DMS 273 treated with DMSO at 0.1 percent for 48 hours (cell line): ENCODE measurements at places on chromosomes 5 and 9.

DNA sequence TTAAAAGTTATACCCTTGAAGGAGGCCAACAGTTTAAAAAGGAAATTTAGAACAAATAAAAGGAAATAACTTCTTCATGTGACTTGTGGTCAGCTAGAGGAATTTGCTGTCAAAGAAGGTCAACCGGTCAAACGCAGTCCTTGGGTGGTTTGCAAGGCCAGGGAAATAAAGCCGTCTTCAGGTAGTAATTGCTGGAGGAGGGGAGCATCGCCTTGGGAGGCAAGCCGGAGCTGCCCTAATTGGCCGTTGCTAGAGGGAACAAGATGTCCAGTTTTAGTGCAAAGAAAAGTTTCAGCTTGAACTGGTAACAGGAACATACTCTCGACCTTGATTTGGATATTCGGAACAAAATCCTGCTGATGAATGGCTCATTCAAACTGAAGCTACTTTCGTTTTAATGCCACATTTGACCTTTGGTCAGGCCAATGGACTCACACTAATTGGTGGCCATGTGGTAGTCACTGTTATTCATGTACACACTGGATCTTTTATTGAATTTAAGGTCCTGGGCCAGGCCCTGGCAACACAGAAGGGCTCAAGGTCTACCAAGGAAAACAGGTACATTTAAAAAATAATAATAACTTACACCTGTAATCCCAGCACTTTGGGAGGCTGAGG, 47.0 kb upstream of the MYO10 start:
- DNase-seq, result no peak

DNA sequence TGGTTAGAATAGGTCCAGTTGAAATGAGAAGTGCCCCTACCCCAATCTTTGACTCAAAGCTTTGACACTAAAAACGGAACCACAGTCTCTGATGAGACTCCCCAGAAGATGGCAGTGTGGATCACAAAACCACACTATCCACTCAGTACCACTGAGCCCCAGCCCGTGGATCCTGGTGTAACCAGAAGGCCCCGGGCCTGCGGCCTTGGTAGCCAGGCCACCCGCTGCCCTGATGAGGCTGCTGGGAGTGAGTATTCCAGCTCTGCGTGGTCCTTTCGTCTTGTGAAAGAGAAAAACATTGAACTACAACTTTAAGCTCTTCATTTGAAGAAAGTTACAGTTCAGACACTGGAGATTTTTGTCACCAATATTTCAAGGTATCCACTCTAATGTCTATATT, 42.2 kb upstream of the FBP1 start:
- DNase-seq, result peak; percentile 22

- DNase-seq, result no peak
These were observed 7.6 kb downstream of the ARPC5L start for GRCh38 chr9:124869466-124869985.

GRCh38 chr5:10257870-10258269, 7.8 kb downstream of the CCT5 start:
- no peak for DNase-seq

DNA sequence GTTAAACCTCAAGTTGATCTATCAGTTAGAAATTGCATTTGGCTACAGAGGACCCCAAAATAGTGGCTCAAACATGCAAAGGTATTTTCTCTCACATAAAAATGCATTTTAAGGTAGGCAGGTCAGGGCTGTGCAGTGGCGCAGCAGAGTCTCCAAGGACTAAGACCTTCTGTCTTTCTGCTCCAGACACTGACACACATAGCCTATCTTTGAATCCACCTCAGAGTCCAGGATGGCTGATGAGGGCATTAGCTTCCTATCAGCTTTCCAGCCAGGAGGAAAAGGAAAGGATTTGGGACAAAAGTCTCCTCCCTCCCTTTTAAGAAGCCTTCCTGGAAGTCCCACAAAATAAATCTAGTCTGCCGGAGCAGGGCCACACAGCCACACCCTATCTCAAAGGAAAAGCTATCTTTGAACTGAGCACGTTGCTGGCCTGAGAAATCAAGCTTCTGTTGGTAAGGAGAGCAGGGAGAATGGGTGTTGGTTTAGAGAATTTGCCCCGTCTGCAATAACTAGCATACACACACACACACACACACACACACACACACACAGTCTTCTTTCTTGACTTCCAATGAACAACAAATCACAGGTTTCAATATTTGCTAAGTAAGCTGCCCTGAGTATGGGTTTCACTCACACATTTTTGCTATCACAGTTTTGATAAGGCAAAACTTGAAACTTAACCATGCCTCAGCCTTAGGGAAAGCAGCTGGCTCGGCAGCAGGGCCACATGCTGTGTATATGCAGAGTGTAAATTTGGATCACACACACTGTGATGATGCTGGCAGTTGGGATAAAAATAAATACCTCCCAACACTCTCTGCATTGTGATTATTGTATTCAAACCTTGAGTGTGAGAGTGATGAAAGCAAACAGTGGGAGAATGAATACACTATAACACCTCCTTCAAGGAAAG, 116.6 kb upstream of the MAP3K1 start:
- DNase-seq, result peak; percentile 40

DNA sequence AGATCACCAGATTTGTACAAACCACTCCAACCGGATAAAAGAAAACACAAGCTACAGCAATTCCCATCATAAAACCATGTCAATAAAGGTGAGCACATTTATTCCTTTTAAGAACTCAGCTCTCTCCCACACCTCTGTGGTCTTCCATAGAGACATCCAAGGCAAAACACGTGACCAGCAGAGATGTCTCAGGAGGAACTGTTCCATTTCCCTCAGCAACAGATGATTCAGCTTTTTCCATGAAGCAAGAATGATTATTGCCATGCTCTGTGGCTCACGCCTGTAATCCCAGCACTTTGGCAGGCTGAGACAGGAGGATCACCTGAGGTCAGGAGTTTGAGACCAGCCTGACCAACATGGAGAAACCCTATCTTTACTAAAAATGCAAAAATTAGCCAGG, 15.8 kb downstream of the GZMK start:
- no peak for DNase-seq

DNA sequence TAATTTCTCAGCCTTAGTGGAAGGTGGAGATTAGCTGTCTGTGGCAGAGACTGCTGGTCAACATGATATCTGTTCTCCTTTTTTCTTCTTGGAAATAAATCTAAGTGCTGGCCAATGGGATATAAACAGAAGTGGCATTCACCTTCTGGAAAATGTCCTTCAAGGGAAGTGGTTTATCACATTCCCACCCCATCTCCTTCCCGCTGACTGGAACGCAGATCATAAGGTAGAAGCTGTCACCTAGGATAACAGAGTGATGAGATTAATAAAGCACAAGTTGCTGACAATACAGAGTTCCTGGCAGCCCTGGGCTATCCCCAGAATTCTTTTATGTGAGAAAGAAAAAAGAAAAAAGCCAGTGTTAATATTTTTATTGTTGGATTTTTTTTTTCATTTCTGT, 109.7 kb upstream of the OSMR start:
- no peak for DNase-seq

- no peak for DNase-seq
These were observed 67.5 kb upstream of the PIK3R1 start for GRCh38 chr5:68148096-68148495.

GRCh38 chr5:119393746-119394145, 37.9 kb downstream of the TNFAIP8 start:
- no peak for DNase-seq

DNA sequence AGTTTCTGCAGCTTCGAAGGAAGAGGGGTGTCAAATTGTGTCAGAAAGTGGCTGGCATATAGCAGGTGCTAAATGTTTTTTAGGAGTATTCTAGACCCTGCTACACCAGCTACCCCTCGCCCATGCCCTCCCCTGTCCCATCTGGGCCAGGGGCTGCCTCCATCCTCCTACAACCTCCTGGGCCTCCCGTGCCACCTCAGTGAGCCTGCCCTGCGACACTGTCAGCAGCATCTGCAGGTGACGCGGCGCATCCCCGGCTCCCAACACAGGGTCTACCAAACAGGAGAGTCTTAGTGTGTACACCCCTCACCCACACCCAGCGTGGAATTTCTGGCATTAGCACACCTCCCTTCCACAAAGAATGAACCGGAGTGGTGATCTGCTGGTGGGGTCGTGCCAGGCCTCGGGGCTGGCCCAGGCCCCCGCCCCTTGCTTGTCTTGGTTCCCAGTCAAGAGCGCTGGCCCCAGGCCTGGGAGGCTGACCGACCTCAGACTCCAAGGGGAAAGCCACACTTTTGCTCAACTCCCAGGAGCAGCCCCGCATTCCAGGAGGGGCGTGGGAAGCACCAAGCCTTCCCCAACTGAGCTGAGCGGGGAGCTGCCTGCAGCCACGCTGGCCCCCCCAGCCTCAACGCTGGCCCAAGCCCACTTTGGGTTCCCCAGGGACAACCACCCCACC, 55.2 kb downstream of the NEURL1B start:
- no peak for DNase-seq

- DNase-seq, result no peak
These were observed 347.8 kb downstream of the TRIM32 start for GRCh38 chr9:117034866-117035265.

GRCh38 chr5:76771705-76772405, 47.0 kb upstream of the F2RL1 start:
- no peak for DNase-seq

DNA sequence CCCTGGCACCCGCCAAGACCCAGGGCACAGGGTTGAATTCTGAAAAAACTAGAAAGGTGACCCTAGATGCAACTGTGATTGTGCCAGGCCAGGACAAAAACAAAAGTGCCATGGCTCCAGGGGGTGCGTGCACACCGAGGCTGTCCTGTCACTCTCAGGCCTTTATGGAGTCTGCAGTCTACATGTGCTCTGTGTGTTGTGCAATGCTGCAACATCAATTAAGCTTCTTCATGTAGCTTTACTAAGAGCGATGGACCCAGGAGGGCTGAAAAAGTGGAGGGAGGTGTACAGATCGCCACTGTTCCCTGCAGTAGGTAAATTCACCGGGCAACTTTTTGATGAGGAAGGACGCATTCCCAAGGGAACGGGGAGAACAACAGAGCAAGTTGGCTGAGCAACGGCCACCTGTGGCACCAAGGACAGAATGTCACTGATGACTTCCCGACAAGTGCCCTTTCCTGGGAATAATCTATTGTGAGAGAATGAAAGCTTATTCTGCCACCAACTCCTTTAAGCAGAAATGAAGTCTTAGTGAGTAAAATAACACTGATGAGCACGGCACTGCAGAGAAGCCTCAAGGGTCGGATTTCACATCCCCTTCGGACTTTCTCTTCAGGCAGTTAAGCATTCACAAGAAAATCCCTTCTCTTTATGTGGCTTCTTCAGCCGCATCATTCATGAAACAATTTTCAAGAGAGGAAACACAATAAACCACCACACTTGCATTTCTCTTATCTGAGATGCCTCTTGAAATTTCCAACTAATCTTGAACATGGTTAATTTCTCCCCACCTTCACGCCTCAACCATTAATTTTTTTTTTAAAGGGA, 149.6 kb downstream of the DROSHA start:
- DNase-seq, result no peak

DNA sequence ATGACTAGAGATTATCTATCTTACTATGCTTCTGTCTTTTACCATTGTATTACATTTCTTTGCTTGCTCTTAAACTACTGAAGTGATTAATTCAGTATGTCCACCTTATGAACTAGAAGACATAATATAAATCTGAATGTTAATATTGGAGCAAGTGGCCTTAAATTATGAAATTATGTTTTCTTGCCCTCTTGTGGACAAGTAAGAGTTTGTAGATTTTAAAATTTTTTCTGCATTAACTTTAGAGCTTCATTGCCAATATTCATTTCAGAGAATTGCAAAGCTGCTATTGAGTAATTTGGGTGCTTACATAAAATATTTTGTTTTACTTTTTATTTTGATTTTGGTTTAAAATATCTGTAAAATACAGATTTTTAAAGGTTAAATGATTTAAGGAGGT, 55.3 kb downstream of the RANBP17 start:
- no peak for DNase-seq

DNA sequence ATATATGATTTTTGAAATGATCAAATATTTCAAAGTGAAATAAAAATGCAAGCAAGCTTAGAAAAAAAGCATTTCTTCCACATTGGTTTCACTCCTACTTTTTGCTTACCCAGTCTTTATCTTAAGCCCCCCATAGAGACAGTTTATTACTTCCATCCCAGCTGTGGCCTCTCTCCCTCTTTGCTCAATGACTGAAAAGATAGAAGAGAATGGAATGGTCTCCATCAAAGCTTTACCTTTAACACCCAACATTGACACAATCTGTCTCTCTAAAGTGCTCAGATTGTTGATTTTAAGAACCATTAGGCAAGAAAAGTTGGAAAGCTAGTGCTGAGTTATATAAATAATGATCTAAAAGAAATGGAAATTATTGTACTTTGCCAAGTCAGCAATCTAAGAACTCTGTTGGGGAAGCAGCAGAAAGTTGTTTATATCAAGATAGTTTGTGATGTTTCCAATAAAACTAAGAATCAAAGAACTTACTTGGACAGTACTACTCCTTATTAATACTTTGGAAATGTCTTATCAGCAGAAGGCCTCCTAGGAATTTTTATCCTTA, 277.5 kb upstream of the NREP start:
- no peak for DNase-seq

GRCh38 chr9:116749772-116750171, 62.7 kb downstream of the TRIM32 start:
- no peak for DNase-seq

GRCh38 chr5:145887976-145888574, 15.3 kb upstream of the GRXCR2 start:
- DNase-seq, result no peak

DNA sequence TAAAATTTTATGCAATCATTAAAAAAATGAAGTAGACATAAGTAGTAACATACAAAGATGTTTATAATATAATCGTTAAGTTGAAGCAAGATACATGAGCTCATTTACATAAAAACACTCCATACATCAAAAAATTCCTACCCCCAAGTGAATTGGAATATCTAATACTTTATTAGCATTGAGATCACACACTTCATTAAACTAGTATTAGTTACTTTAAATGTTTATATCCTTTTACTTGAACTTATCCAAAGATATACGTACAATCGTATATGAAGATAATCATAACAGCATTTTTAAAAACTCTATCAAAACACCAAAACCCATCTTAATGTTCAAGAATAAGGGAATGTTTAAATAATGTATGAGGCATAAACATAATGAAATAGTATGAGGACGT, 275.1 kb downstream of the RFX3 start:
- DNase-seq, result no peak

DNA sequence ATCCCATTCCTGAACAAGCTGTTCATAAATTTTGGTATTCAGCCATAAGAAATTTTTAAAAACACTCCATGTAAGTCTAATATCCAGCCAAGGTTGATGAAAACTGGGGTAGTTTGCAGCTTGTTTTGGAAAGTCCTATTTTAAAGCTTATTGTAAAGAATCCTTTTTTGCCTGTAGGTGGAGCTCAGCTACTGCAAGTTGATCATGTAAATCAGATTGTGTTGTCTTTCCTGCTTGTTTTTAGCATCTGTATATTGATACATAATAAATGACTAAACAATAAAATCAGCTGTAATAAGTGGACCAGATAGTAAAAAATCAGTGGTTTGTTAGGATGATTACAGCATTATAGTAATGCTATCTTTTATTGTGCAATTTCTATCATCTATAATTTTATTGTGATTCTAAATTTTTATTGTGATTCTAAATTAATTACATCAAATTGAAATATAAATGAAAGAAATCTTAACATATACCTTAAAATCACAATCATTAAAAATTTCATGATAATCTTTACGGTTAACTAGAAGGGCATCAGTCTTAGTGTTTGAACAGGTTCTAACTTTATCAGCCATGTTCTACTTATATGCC, 42.4 kb downstream of the CWC27 start:
- DNase-seq, result peak; percentile 17

- no peak for DNase-seq
These were observed 223.4 kb downstream of the COX7C start for GRCh38 chr5:86841000-86841644.

GRCh38 chr9:3733039-3733408, 207.2 kb upstream of the RFX3 start:
- no peak for DNase-seq

- DNase-seq, result no peak
These were observed at the start of gene PLEKHG4B for GRCh38 chr5:91556-92263. TSS of gene PLEKHG4B (plus strand) at chr5:92168. CDS start at chr5:92232, 64 bp downstream.
